ENCODE measurements at places on chromosomes 3 and 15.

- DNase-seq = no peak
Measured at GRCh38 chr15:30962079-30962478, 29.3 kb downstream of the MTMR10 start.

DNA sequence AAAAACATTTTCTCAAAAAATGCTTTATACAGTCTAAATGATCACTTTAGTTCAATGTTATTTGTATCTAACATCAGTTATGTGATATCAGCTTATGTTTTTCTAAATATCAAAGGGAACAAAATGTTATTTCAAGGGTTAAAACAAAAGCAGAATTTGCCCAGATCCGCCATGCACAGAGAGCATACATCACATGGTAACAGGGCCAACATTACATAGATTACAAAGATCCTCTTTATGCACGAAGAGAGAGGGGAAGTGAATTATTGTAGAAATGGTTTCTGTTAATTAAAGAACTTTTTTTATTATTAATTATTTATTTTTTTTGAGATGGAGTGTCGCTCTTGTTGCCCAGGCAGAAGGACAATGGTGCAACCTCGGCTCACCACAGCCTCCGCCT, 100.8 kb upstream of the MME start:
- DNase-seq = no peak

DNA sequence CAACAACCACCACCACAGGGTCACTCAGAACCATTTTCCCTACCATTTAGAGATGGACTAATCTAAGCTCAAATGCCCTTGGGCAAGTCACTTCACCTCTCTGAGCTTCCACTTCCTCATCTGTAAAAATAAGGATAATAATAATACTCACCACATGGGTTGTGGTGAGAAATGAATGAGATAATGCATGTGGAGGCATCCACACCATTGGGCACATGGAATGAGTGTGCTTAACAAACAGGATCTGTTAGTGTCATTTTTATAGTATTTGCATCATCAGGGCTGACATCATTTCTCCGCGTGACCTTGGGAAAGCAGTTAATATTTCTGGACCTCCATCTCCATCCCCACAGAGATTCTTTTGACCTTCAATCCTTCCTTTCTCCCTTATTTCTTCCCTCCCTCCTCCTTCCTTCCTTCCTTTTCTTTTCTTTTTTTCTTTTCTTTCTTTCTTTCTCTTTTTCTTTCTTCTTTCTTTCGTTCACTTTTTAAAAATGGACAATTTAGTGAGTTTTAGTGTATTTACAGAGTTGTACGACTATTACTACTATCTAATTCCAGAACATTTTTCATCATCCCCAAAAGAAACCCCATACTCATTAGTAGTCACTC, 7.7 kb upstream of the RFT1 start:
- DNase-seq = no peak

DNA sequence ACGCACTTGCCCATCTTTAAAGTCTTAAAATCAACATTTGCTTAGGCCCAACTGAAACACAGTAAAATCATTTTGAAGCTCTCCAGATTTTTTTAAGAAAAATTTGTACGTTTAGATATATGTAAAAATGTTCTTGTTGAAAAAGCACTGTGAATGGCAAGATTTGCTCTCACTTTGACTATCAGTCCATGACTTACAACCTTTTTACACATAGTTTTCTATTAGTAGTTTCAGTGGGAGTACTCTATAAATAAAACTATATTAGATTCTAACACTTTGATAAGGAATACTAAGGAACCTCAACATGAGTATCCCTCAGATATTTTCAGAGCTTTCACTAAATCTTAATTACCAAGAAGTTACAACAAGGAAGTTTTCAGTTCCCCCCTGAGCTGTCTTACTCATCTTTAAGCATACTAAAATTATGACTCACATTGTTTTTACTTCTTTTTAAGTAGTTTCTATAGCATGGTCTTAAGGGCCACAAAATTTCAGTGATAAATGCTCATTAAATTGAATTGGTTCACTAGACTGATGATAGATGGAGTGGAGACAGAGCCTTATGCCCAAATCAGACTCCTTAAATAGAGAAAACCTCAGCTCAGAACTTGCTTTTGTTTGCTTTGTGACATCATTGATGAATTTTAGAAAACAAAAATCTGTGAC, 31.6 kb upstream of the RAP2B start:
- DNase-seq = no peak

- DNase-seq = no peak
Measured at GRCh38 chr3:171743327-171744157, 66.7 kb downstream of the PLD1 start.

- no peak for DNase-seq
Measured at GRCh38 chr3:10376353-10376752, 55.4 kb upstream of the SEC13 start.

DNA sequence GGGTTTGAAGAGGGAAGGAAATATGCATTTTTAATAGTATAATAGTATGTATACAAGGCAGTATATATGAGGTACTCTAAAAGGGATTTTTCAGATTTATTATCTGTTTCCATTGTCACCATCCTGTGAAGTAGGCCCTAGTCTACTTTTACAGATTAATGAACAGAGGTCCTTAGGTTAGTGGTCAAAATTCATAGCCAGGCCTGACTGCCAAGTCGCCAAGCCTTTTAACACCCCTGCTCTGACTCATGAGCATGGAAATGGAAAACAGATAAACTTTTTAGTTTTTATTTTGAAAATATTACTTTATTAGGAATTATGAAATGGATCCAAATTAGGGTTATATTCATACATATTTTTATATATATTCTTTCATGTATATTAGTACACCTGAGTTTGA, 146.9 kb downstream of the BBX start:
- no peak for DNase-seq

DNA sequence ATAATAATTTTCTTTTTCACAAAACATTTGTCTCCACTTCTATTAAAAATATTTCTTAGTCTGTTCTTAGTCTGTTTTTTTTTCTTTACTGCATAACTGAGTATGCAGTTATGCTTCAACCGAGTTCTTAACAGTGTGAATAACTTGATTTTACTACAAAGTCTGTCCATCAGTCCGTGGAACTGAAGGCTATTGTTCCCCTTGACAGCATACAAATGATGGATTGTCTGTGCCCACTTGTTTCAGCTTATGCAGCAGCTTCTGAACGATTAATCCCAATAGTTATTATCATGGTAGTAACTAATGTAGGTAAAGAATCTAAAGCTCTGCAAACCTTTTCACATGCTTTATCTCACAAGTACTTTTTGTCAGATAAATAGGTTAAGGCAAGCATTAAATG, 150.7 kb downstream of the SSR3 start:
- no peak for DNase-seq

GRCh38 chr3:40035177-40035576, 225.8 kb downstream of the MYRIP start:
- DNase-seq = no peak

GRCh38 chr3:194686816-194687637, 1.3 kb downstream of the FAM43A start:
- no peak for DNase-seq

DNA sequence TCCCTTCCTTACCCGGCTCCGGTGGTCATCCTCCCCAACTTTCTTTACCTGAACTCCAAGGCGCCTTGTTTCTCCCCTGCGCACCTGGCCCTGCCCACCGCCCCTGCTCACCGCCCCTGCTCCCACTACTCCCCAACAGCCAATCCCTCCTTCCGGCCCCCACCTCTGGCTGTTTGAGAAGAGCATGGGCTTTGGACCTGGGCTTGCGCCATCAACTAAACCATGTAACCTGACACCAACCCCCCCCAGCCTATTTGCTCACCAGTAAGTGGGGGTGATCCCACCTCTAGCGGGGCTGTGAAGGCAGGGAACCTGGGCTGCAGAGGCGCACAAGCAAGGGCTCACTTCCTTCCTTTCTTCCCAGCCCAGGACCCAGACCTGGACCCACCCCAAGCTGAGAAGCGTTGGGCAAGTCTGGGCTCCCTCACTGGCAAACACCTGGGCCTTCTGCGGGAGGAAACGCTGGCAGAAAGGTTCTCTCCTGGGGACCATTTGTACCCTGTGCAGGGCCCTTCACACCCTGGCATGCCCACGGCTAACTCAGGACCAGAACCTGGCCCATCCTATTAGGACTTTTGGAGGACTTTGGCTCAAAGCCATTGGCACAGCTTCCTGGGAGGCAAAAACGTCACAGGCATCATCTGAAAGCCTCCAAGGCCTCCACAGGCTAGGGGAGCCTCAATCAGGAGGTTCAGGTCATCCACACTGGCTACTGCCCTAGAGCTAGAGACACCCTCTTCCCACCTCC, at the start of gene PLXNB1:
Gene PLXNB1, minus strand, starts transcription at position 127 of the 748 bp plus-strand sequence. CDS start 5,475 bp downstream, outside the sequence.
- DNase-seq = peak; percentile 70

- no peak for DNase-seq
Measured at GRCh38 chr3:299590-300301, 103.2 kb downstream of the CHL1 start.

DNA sequence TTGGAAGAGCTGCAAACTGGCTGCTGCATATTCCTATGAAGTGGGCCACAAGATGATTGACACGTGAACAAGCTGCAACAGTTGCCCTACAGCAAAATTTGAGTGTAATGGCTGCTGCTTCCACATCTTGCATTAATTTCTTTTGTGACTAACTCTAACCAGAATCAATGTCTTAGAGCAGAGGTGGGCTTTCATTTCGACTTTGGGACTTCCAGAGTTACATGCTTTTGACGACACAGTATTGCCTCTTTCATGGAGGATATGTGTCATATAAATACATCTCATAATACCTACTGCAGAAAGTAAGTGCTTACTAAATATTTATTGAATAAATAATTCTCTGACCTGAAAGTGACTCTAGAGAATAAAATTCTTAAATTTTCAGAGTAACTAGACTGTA, 340.7 kb upstream of the KCNH8 start:
- no peak for DNase-seq

DNA sequence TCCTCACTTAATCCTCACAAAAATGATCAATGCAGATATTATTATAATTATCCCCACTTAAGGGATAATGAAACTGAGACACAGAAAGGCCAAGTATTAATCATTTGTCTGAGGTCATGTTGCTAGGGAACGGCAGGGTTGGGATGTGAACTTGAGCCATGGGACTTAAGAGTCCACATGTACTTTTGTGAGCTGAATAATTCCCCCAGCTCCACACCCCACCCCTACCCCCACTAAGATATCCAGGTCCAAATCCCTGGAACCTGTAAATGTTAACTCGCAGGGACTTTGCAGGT, 290.5 kb upstream of the GADL1 start:
- DNase-seq = no peak
